Activated CD4-positive, alpha-beta T cell treated with anti-CD3 and anti-CD28 coated beads, Interleukin-2, amount 10 ng/mL, durations not matched to agents 24 days and 14 days (primary cell): ENCODE measurements at places on chromosomes 4 and X.

GRCh38 chr4:152255437-152255836 is 280.5 kb downstream of the FBXW7 start:
- H3K4me3 ChIP-seq = no peak overlapping the region
- H3K27me3 ChIP-seq = no peaks in the 10 kb centered on the region
- no peak overlapping the region for H3K27ac ChIP-seq
- DNase-seq = peak; percentile 90
- peaks cover 14% of the 10 kb centered on the region for H3K4me1 ChIP-seq
- H3K36me3 ChIP-seq = peaks cover 7% of the 10 kb centered on the region

GRCh38 chrX:143165778-143166177 is 140.1 kb downstream of the SPANXN4 start:
- H3K27ac ChIP-seq = no peak overlapping the region
- H3K4me3 ChIP-seq = no peak overlapping the region
- no peak for DNase-seq
- H3K4me1 ChIP-seq = no peaks in the 10 kb centered on the region
- H3K36me3 ChIP-seq = no peaks in the 10 kb centered on the region
- H3K27me3 ChIP-seq = no peaks in the 10 kb centered on the region

GRCh38 chr4:177265729-177266128 is 43.9 kb upstream of the NEIL3 start:
- H3K4me1 ChIP-seq = no peaks in the 10 kb centered on the region
- no peaks in the 10 kb centered on the region for H3K36me3 ChIP-seq
- no peak overlapping the region for H3K27ac ChIP-seq
- peaks cover 14% of the 10 kb centered on the region for H3K27me3 ChIP-seq
- DNase-seq = no peak

- H3K36me3 ChIP-seq = no peaks in the 10 kb centered on the region
- no peak for DNase-seq
- H3K27ac ChIP-seq = no peak overlapping the region
- no peaks in the 10 kb centered on the region for H3K4me1 ChIP-seq
Observed at GRCh38 chr4:69977582-69977981, 12.1 kb upstream of the CSN2 start.

- H3K27ac ChIP-seq = no peak overlapping the region
- peaks cover 1% of the 10 kb centered on the region for H3K27me3 ChIP-seq
- no peaks in the 10 kb centered on the region for H3K4me1 ChIP-seq
- H3K36me3 ChIP-seq = no peaks in the 10 kb centered on the region
- no peak for DNase-seq
Observed at GRCh38 chr4:41144812-41145211, 69.5 kb downstream of the APBB2 start.

- H3K36me3 ChIP-seq = no peaks in the 10 kb centered on the region
- H3K4me3 ChIP-seq = no peak overlapping the region
- DNase-seq = no peak
- H3K27me3 ChIP-seq = peaks cover 52% of the 10 kb centered on the region
- H3K27ac ChIP-seq = no peak overlapping the region
Observed at GRCh38 chrX:72126048-72126415, 5.7 kb downstream of the RTL5 start.

GRCh38 chrX:109632906-109633504 is 8.0 kb upstream of the KCNE5 start:
- H3K27me3 ChIP-seq = no peaks in the 10 kb centered on the region
- H3K27ac ChIP-seq = no peak overlapping the region
- H3K36me3 ChIP-seq = peaks cover 12% of the 10 kb centered on the region
- DNase-seq = no peak
- no peak overlapping the region for H3K4me3 ChIP-seq

- H3K27ac ChIP-seq = no peak overlapping the region
- no peaks in the 10 kb centered on the region for H3K27me3 ChIP-seq
- no peaks in the 10 kb centered on the region for H3K4me1 ChIP-seq
- no peak for DNase-seq
Observed at GRCh38 chrX:106263817-106264216, 95.7 kb downstream of the PWWP3B start.

GRCh38 chr4:137203601-137204000 is 328.7 kb downstream of the PCDH18 start:
- H3K4me1 ChIP-seq = no peaks in the 10 kb centered on the region
- no peak overlapping the region for H3K27ac ChIP-seq
- no peak overlapping the region for H3K4me3 ChIP-seq
- DNase-seq = no peak

- H3K27me3 ChIP-seq = no peaks in the 10 kb centered on the region
- no peak for DNase-seq
- no peaks in the 10 kb centered on the region for H3K36me3 ChIP-seq
- H3K4me1 ChIP-seq = peaks cover 5% of the 10 kb centered on the region
- no peak overlapping the region for H3K4me3 ChIP-seq
Observed at GRCh38 chrX:42237956-42238355, 314.6 kb upstream of the CASK start.

GRCh38 chr4:119041396-119041795 is 94.2 kb upstream of the MYOZ2 start:
- H3K27ac ChIP-seq = no peak overlapping the region
- peaks cover 5% of the 10 kb centered on the region for H3K4me1 ChIP-seq
- DNase-seq = no peak
- no peaks in the 10 kb centered on the region for H3K36me3 ChIP-seq
- H3K4me3 ChIP-seq = no peak overlapping the region

DNA sequence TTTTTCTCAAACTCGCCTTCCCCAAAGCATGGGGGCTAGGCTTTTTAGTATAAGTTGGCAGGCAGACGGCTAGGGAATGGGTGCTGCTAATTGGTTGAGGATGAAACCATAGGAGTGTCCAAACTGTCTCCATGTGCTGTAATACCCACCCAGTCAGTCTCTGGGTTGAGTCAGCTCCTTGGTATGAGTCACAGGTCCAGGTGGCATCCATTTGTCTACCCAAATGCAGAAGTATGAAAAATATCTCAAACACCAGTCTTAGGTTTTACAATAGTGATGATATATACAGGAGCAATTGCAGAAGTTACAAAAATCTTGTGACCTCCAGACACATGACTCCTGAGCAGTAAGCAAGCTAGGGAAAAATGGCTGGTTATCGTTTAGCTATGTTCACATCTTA is 27.4 kb upstream of the CCSER1 start:
- no peaks in the 10 kb centered on the region for H3K27me3 ChIP-seq
- DNase-seq = no peak
- H3K27ac ChIP-seq = no peak overlapping the region
- H3K36me3 ChIP-seq = no peaks in the 10 kb centered on the region
- H3K4me1 ChIP-seq = no peaks in the 10 kb centered on the region
- H3K4me3 ChIP-seq = no peak overlapping the region

DNA sequence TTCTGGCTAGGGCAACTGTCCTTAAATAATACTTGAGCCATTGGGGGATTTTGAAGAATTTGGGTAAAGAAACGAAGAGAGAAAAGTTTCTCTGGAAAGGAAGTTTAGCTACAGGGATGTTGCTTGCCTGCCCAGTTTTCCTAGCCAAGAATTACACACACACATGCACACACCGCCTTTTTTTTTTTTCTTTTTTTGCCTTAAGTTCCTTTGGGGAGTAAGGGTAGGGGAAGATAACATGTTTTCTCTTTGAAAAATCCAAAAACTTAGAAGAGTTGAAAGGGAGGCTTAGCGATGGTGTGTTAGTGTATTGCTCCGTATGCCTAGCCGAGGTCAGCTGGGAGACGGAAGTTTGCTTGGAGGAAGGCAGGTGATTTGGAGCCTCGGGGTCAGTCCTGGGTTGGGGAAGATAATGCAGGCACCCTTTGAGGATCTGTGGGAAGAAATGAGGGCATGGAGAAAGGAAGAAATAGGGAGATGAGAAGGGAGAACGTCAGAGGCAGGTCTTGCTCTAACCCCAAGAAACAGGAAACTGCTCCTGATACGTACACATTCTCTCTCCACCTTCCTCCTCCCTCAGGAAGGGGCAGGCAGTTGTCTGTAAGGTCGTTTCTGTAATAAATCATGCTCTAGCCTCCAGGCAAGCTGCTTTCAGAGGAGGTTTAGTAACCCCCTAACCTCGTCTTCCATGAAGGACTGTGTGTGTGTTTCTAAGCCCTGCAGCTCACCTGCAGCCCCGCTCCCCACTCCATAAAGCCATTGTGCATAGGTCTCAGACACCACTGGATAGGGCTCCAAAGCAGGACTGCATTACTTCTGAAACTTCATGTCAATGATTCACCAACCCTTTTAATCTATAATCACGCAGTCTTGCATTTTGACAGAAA is 10.5 kb downstream of the KLF3 start:
- peaks cover 3% of the 10 kb centered on the region for H3K36me3 ChIP-seq
- peak overlapping the region; percentile 26 for H3K4me3 ChIP-seq
- H3K4me1 ChIP-seq = peaks cover 62% of the 10 kb centered on the region
- H3K27ac ChIP-seq = no peak overlapping the region
- peaks cover 12% of the 10 kb centered on the region for H3K27me3 ChIP-seq

DNA sequence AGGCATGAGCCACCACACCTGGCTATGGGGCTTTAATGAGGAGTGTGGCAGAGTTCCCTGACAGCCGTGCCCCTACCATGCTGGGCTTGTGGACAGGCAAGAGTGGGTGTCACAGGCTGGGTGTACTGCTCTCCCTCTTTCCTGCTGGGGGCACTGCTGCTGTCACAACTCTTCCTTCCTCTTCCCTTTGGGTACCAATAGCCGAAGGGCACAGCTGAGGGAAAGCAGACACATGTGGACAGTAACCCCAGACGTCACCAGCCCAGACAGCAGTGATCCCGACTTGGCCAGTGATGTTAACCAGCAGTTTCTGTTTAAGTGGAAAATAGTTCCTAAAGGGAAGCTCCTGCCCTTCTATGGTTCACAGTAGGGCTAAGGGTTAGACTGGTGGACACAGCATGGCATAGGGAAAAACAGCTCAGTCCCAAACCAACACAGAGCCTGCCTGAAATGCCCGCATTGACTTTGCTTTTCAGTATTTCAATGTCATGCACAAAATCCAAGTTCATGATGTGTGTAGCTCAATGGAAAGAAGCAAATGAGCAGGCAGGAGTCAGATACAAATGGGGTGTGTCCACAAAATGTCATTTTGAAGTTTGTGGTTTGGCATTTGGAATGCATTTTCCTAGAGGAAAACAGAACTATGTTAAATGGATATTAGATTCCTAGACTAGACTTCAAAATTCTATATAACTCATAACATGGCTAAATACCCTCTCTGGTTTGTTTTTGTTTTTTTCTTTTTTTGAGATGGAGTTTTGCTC is 24.9 kb upstream of the DDX3X start:
- no peak overlapping the region for H3K4me3 ChIP-seq
- no peaks in the 10 kb centered on the region for H3K27me3 ChIP-seq
- no peaks in the 10 kb centered on the region for H3K4me1 ChIP-seq
- no peak overlapping the region for H3K27ac ChIP-seq

GRCh38 chr4:186707996-186708395 is 15.7 kb downstream of the FAT1 start:
- no peak for DNase-seq
- H3K36me3 ChIP-seq = no peaks in the 10 kb centered on the region
- H3K4me3 ChIP-seq = no peak overlapping the region
- no peaks in the 10 kb centered on the region for H3K27me3 ChIP-seq

- H3K27ac ChIP-seq = peak within 1 kb of the TSS; percentile 75
- peaks cover 12% of the 10 kb centered on the region for H3K36me3 ChIP-seq
- peak; percentile 97 for DNase-seq
Observed at GRCh38 chr4:6200011-6200921, at the start of gene JAKMIP1. Gene JAKMIP1 (minus strand): TSS chr4:6200549. CDS start chr4:6112850, 87,699 bp downstream.

DNA sequence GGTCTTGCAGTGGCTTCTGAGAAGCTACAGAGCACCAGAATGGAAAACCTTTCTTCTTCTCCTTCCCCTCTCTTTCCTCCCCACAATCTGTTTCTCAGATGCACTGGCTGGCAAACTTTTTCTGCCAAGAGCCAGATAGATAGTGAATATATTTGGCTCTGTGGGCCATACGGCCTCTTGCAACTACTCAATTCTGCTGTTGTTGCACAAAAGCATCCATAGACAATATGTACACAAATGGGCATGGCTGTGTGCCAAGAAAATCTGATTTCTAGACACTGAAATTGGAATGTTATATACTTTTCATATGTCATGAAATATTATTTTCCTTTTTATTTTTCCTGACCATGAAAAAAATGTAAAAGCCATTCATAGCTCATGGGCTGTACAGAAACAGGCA is 3.1 kb downstream of the PHEX start:
- H3K27ac ChIP-seq = peak overlapping the region; percentile 25
- peaks cover 22% of the 10 kb centered on the region for H3K4me1 ChIP-seq
- H3K4me3 ChIP-seq = no peak overlapping the region
- H3K36me3 ChIP-seq = peaks cover 2% of the 10 kb centered on the region

- H3K36me3 ChIP-seq = no peaks in the 10 kb centered on the region
- no peak overlapping the region for H3K27ac ChIP-seq
- H3K4me1 ChIP-seq = no peaks in the 10 kb centered on the region
- DNase-seq = no peak
- H3K4me3 ChIP-seq = no peak overlapping the region
Observed at GRCh38 chrX:128165884-128166408, 113.7 kb upstream of the ACTRT1 start.

GRCh38 chrX:106566362-106566761 is 45.4 kb upstream of the RADX start:
- no peak overlapping the region for H3K4me3 ChIP-seq
- no peaks in the 10 kb centered on the region for H3K4me1 ChIP-seq

DNA sequence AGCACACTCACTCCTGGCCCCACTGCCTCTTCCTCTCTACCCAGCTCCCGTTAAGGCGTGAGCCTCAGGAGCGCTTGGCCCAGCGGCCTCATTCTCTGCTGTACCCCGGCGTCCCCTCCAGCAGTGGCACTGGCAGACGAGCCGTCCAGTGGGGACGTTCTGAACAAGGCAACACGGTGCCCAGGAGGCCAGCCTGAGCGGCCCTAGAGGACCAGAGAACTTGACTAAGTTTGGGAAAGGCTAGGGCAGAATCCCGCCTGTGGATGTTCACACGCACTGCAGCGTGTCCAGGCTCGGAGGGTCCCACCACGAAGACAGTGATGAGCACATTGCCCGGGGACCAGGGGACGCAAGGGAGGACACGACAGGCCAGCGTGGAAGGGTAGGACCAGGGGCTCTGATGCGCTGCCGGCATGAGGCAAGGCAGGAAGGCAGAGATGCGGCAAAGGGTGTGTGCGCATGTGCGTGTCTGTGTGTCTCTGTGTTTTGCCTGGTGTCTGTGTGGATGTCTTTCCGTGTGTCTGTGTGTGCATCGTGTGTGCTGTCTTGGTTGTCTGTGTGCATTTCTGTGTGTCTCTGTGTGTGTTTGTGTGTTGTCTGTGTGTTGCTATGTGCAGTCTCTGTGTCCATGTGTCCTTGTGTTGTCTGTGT is 89.4 kb downstream of the ABLIM2 start:
- no peak overlapping the region for H3K4me3 ChIP-seq
- no peak overlapping the region for H3K27ac ChIP-seq
- H3K36me3 ChIP-seq = no peaks in the 10 kb centered on the region
- no peak for DNase-seq
- H3K4me1 ChIP-seq = no peaks in the 10 kb centered on the region
- H3K27me3 ChIP-seq = peaks cover 3% of the 10 kb centered on the region

- H3K27me3 ChIP-seq = peaks cover 18% of the 10 kb centered on the region
- H3K4me1 ChIP-seq = no peaks in the 10 kb centered on the region
- no peak overlapping the region for H3K27ac ChIP-seq
- H3K4me3 ChIP-seq = no peak overlapping the region
- no peaks in the 10 kb centered on the region for H3K36me3 ChIP-seq
- no peak for DNase-seq
Observed at GRCh38 chr4:99536848-99537247, 26.0 kb downstream of the C4orf17 start.
